ENCODE measurements at places on chromosomes 2 and 18.

DNA sequence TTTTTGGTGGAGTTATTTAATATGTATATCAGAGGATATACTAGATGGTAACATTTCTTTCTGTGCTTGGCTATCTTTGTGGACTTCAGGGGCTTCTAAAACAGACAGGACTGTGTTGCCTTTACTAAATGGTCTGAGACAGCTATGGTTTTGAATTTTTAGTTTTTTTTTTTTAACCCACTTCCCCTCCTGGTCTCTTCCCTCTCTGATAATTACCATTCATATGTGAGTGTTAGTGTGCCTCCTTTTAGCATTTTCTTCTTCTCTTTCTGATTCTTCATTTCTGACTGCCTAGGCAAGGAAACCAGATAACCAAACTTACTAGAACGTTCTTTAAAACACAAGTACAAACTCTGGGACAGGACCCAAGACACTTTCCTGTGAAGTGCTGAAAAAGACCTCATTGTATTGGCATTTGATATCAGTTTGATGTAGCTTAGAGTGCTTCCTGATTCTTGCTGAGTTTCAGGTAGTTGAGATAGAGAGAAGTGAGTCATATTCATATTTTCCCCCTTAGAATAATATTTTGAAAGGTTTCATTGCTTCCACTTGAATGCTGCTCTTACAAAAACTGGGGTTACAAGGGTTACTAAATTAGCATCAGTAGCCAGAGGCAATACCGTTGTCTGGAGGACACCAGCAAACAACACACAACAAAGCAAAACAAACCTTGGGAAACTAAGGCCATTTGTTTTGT, 52.7 kb downstream of the SMAD4 start:
- peak; percentile 14 for DNase-seq

- peak; percentile 11 for DNase-seq
These were observed 47.5 kb downstream of the PTGR3 start for GRCh38 chr18:75161256-75162028.

DNA sequence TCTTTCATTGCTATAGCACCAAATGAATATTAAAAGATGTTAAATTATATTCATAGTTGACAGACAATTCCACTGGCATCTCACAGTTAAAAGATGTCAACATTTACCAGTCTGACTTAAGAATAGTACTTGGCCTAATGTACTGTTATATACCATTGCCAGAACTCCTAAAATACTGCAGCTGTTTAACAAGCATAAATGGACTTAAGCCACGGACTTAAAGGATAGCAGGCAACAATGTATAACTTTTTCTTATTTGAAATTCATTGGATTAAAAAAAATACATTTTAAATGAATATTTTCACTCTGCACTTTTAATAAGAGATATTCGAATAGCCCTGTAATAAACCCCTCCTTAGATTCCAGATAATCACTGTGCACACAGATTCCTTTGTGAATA, 3.8 kb downstream of the TCF4 start:
- DNase-seq: no peak

DNA sequence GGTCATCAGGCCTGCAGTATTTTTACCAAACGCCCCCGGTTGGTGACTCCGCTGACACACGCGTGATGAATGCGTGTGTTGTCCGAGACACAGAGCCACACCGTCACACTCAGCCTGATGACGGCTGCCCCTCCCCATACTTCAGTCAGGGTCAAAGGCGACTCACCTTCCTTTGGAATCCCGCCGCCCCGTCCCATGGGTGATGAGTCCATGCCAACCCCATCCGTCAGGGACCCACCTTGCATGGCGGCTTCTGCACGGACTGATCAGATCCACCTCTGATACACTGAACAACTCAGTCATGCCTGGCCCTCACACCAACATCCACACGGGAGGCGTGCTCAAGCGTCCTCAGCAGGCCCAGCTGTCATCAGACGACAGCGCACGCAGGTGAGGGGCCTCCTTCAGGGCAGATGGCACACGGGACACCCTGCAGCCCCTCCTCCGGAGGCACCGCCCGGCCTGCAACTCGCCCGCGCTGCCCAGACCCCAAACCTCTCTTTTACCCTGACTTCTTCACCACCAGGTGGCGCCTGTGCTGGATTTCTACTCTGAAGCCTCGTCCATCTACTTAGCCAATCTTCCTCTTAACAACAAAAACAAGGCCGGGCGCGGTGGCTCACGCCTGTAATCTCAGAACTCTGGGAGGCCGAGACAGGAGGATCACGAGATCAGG, 89.2 kb downstream of the ZNF516 start:
- DNase-seq: peak; percentile 60

GRCh38 chr2:96104487-96104861, 11.9 kb downstream of the ADRA2B start:
- DNase-seq: no peak

DNA sequence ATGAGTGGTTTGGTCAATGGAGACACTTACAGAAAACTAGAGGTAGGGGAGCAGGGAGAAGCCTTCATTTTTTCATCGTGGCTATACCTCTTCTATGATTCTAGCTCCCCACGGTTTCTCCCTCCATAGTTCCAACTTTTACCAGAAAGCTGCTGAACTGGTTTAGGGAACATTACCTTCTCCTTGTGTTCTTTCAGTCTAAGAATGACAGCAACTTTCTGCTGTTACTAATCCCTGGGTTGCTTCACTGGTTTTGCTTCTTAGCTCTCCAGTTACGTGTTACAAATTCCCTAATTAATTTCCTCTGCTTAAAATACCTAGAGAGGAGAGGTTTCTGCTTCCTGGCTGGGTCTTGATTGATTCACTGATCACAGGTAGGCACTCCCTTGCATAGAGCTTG, 499.9 kb downstream of the SLC4A3 start:
- DNase-seq: no peak

GRCh38 chr2:21643180-21643579, 519.4 kb downstream of the TDRD15 start:
- no peak for DNase-seq

- DNase-seq: no peak
These were observed 36.9 kb downstream of the RIT2 start for GRCh38 chr18:43078478-43079092.

- peak; percentile 57 for DNase-seq
These were observed 179.1 kb upstream of the CYP26B1 start for GRCh38 chr2:72326759-72327158.

DNA sequence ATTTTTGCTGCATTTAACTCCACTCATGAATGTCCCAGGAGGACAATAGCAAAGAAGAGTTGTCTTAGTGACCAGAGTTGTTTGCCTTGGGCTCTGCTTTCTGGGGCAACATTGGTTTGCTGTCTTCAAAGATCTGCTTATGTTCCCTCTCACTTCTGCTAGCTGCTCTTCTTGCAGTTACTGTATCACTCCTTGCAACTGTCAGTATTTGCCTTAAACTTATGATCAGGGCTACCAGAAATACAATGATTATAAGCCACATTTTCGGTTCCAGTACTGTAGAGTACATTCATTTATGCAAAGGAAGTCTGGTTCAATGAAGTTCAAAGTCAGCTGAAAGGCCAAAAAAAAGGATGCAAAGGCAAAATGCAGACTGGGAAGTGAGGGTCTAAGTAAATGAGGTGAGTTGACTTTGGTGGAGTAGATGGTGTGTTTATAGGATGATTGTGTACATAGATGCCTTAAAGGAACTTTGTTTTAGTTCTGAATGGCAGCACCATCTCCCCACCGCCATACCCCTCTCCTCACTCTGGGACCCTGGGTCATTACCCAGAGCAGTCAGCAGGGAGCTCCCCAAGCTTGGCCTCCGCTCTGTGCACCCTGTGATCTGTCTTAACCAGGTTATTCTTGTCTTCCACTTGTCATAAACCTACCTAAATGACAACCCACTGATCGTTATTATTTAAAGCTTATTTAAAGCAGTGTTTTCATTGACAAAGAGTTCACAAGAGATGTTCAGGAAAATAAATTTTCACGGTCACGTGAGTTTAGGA, 236.0 kb downstream of the DOK6 start:
- no peak for DNase-seq

DNA sequence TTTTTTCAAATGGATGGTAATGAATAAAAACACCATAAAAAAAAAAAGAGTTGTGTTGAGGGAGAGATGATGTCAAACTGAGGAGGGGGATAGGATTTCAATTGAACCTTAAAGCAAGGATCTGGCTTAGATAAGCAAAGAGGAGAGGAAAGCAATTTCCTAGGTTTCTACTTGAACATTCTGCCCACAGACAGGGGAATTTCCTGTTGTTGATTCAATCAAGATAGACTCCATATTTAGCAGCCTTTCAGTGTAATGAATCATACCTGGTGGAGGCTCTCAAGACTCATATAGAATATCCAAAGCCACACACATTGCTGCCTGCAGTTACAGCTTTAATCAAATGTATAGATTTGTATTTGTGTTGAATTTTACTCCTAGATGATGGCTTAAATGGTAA, 294.4 kb upstream of the PIK3C3 start:
- DNase-seq: no peak

- no peak for DNase-seq
These were observed 369.7 kb downstream of the CTNNA2 start for GRCh38 chr2:79882548-79882947.

DNA sequence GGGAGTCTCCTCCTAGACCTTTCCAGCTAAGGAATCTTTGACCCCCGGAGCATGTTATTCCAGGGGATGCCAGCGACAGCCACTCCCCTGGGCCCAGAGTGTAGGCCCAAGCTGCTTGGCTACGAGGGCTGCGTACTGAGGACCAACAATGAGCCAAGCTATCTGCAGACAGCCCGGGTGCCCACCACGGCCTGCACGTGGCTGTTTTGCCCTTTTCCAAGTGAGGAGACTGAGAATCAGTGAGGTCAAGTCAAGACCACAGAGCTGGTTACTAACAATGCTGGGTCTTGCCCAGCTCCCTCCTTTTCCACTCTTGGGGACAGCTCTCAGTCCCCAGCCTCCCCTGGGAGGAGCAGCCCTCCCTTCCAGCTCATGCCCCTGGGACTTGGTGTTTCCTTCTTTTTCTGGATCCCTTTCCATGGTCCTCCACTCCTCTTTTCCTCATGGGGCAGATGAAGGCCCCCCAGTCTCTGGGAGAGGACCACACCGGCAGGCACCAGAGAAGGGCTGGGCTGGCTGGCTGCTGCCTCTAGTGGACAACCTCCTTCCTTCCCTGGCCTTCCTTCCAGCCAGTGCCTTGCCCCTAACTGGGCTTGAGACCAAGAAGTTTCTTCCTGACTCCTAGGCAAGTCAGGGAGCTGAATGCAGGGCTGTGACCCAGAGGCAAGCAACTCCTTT, 550 bp upstream of the MALL start:
- peak; percentile 89 for DNase-seq

DNA sequence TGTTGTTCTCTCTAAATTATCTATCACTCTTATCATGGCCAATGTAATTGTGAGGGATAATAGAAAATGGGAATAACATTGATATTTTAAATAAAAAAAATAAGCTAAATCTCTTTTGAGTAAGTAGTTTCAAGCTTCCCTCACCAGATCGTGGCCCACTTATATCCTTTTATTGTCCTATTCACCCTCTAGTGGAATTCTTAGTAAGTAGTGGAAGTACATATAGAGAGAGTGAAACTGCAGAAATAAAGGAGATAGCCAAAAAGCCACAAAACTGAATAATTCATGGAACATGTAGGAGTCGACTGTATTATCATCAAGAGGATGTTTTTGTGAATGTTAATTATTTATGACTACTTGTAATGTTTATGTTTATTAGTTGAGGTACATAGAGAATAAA, 66.1 kb upstream of the DTNA start:
- DNase-seq: peak; percentile 34

DNA sequence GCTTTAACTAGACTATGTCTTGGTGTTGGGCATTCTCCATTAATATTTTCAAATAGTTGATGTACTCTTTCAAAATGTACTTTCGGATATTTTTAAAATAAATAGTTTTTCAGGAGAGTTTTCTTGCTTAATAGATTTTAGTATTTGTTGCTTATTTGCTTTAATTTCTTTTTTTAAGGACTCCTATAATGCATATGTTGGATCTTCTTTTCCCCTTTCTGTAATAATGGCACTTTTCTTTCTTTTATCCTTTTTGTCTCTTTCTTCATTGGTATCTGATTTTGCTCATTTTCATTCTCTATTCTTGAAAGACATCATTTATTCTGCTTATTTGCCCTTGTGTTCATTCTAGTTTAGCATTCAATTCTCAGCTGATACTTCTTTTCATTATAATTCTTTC, 791.6 kb downstream of the GALR1 start:
- DNase-seq: no peak

GRCh38 chr18:43031169-43031568, 84.3 kb downstream of the RIT2 start:
- no peak for DNase-seq

DNA sequence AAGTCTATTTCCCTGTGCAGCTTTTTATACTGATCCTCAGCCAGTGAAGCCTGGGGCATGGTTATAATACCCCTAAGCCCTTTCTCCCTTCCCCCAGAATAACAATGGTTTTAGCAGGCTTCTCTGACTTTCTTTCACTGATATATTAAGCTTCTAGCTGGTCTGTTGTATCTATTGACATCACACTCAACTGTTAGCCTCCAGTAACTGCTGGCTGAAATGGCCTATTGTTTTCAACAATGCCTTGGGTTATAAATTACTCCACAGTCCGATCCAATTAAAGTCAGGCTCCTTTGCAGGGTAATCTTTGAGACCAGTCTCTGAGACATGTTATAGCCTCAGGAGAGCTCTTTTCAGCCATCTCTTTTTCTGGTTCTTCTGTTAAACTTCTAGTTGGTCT, 2.9 kb upstream of the SLC9A4 start:
- DNase-seq: no peak

DNA sequence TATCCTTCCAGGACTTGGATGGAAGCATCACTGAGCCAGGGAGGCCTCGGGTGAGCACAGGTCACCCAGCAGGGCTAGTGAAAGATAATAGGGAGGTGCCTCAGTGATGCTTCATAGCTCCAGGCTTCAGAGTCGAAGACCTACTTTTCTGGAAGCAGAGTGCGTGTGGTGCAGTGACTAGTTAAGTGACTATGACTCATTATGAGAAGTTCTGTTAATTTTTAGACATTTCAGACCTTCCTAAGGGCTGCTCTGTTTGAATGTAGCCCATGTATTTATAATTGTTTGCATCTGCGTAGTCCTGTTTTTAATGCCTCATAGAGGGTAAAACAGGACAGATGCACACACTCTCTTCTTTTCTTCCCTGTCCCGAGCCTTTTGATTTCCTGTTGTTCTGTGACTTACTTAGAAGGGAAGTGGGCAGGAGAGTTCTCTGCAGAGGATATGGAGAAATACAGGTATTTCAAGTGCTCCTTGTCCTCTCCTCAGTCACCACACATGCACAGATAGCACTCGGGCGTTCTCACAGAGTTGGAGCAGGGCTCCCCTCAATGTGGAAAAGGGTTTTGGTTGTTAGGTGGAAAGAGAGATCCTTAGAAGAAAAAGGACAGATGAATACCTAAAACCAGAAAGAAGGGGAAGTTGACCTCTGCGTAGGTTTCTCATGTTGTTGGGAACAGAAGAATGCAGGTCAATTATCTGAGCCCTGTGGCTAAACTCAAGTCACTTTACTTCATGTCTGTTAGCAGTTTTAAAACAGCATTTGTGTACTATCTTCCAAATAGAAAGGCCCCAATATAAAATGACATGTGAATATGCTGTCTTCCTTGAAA, 34.7 kb downstream of the RALB start:
- peak; percentile 73 for DNase-seq

GRCh38 chr2:170814533-170815230, 2.0 kb upstream of the GAD1 start:
- no peak for DNase-seq

Measured in fibroblast of the aortic adventitia (primary cell).